ENCODE measurements at places on chromosomes 2 and 18.

- peak; percentile 13 for DNase-seq
Observed at GRCh38 chr2:241035818-241036396, 37.5 kb downstream of the SNED1 start.

- DNase-seq: no peak
Observed at GRCh38 chr2:26011609-26011989, 22.3 kb upstream of the RAB10 start.

- no peak for DNase-seq
Observed at GRCh38 chr2:172047566-172048507, 37.5 kb upstream of the DLX1 start.

GRCh38 chr2:221443645-221444044, 128.5 kb downstream of the EPHA4 start:
- DNase-seq: no peak

- DNase-seq: no peak
Observed at GRCh38 chr2:194319222-194319992, 1337.6 kb upstream of the SLC39A10 start.

- no peak for DNase-seq
Observed at GRCh38 chr18:69814861-69815385, 132.8 kb downstream of the CD226 start.

DNA sequence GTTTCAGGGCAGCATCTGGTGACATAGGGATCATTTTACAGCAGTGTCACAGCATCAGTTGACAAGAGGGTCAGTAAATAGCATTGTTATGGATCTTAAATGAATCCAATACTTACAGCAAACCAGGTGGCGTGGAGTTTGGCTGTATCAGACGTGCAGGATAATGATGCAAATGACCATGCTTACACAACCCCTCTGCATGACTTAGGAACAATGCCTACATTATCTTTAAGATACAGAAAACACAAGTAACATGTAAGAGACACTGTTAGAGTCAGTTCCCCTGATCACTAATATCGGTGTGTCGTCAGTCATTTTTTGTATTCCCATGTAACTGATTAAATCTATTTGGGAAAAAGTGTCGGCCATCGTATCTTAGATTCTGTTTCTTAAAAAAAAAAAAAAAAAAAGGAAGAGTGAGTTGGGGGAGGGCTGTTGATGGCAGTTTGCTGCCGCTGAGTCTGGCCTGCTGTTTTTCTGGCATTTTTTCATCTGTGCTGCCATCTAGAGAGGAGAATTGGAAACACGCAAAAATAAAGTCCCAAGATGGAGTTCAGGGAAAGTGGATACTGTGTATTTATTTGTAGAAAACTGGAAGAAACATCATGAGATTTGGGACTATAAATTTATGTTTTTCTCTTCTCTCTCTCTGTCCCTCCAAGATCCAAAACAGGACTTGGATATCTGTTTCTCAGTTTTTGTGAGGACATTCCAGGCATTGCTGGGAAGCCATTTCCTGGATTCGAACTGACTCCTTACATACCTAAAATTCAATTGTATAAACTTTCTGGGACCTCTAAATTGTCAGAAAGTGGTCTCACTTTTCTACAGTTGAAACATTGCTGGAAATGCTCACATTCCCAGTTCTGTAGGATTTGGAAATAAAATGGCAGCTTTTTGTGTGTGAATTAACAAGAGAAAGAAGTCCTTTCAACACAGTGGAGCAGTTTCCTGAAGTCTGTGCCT, 60.3 kb upstream of the AGPS start:
- DNase-seq: peak; percentile 91

DNA sequence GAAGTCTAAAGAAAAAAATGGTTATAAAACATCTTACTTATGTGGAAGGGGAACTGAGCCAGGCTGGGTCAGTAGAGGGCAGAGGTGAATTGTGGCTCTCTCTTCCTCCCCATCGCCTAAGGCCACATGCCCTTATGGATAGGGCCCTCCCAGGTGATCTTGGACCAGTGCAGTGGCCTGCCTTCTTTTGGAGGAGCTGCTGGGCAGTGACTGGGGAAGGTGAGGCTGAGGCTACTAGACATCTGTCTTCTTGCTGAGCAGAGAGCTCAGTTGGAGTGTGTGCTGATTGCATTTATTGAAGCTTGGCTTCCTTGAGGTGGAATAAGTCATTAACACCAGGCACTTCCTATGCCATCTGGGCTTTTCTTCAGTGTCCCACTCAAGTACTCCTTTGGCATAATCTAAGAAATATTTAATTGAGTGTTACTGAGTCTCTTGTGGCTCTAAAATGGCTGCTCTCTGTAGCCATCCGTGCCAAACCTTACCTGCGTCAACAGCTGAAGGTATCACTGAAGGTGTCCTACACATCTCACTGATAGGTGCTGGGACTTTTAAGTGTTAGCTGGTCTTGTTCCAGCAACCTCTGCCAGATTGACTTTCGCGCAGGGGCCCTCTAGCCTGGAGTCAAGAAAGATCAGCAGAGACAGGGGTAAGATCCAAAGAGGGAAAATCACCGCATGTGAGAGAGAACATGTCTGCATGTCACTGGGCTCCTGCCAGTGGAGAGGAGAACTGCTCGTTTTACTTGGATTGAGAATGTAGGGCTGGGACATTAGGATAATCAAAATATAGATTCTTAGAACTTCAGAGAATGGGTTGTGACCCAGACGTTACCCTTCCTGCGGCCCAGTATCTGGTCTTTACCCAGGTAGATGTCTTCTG, 256.1 kb downstream of the LTBP1 start:
- DNase-seq: peak; percentile 67

- DNase-seq: no peak
Observed at GRCh38 chr2:76998704-76999103, 523.5 kb downstream of the LRRTM4 start.

DNA sequence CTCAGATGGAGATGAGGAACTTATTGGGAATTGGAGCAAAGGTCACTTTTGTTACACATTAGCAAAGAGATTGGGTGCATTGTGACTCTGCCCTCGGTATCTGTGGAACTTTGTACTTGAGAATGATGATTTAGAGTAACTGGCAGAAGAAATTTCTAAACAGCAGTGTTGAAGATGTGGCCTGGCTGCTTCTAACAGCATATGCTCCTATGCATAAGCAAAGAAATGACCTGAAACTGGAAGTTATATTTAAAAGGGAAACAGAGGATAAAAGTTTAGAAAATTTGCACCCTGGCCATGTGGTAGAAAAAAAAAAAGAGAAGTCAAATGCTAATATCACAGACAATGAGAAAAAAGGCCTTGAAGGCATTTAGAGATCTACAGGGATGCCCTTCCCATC, 256.8 kb upstream of the ZC3H15 start:
- DNase-seq: no peak

DNA sequence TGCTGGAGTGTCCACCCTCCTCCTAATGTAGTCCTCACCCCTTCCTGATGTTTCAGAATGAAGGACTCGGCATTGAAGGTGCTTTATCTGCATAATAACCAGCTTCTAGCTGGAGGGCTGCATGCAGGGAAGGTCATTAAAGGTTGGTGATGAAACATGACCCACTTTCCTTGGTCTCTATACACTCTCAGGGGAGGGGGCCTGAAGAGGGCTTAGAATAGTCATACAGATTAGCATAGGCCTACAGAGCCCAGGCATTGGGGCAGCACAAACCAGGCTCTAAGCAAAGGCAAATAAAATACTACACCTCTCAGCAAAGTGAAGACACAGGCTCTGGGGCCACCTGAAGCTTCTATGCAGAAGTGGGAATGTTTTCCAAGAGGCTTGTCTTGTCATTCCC, 1.8 kb downstream of the IL36RN start:
- no peak for DNase-seq

DNA sequence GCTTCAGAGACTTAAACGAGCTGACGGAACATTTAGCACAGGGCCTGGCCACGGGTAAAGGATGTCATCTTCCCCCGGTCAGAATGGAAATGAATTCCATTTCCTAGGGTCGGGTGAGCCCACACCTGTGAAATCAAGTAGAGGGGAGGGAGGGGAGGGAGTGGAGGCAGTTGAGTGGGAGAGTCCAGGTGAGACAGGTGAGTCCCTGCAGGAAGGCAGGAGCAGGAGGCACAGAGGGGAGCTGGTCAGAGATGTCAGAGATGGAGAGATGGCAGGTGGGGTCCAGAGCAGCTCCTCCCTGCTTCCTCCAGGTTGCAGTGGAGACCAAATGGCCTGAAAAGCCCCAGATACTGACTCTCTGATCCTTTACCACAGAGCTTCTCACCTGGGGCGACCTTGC, 55.2 kb downstream of the SH3BP4 start:
- no peak for DNase-seq

DNA sequence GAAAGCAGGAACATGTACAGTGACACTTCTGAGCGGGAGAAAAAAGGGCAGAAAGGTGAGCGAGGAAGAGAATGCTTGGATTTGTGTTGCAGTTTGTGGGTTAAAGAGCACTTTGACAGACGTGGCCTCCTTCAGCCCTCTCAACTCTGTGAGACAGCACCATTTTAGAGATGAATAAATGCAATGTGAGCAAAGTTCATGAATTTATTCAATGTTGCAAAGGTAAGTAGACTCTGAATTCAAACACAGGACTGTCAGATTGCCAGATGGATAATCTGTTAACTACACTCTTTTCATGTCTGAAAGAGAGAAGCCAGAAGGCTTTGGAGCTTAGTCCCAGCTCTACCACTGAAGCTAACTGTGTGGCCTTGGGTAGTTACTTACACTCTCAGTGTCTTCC, 47.7 kb downstream of the BOD1L2 start:
- DNase-seq: no peak

DNA sequence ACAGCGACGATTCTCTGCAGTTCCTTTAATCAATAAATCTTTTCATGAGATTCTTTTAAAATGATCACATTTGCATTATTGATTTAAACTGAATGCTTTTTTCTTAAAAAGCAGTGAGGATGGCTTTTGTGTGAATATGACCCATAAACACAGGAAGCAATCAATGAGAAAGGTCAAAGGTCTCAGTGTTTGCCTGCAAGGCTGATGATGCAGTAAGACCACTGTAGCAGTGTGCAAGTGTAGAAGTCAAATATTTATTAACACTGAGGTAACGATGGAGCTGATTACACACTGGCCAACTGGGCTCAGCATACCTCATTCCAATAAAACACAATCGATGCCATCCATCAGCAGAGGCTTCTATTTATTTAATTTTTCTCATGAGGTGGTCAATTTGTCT, 633.5 kb downstream of the DCDC2C start:
- no peak for DNase-seq

- DNase-seq: no peak
Observed at GRCh38 chr2:100580367-100581276, 17.8 kb downstream of the PDCL3 start.

DNA sequence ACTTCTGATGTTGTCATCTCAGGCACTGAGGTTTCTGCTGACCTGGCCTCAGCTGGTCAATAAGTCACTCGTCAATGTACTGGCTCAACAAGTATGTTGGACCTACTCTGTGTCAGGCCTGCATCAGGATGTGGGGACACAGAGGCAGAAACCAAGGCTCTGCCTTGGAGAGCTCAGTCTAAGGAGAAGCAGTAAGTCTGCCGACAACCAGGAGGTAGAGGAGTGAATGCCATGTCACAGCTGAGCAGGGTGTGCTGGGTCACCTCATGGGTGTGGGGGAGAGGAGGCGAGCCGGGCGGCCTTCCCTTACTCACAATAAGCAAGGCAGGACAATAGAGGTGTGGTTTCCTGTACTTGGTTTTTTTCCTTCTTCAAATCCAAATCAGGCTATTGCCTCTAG, 75.8 kb downstream of the COLEC12 start:
- no peak for DNase-seq
